ENCODE measurements at places on chromosomes 11 and 22. TPM values are rescaled to one million over a fixed set of nuclear protein-coding genes. Genes with fewer than 3 reads are reported as not detected.

FADS1 gene
- total RNA-seq, result 63.1 TPM

SPECC1L gene
- total RNA-seq, result 107 TPM

APOL4 gene
- total RNA-seq, result 3.3 TPM

OR52H1 gene
- total RNA-seq, result 0.66 TPM

FAM227A gene
- total RNA-seq, result 6.8 TPM

INSC gene
- total RNA-seq, result 0.63 TPM

EIF4ENIF1 gene
- total RNA-seq, result 49.5 TPM
